ENCODE measurements at places on chromosomes 4 and X.

GRCh38 chr4:54543088-54543795 lies 114.5 kb upstream of the KIT start:
- no peak for DNase-seq

DNA sequence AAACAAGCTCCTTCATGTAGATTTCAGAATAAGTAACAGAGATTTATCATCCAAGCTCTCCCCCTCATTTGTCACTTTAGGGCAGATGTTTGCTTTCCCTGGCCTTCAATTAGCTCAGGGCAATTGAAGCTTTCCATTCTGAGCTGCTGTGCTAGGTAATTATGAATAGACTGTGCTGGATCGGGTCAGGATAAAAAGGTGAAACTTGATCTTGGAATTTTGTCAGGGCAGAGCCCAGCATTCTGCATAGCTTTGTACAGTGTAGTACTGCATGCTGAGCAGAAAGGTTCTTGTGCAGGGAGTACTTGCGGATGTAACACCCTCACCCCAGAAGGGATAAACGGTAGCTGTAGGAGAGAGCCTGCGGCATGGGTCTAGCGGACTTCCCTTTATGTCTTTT lies 64.0 kb upstream of the CLDN34 start:
- no peak for DNase-seq

- no peak for DNase-seq
Observed at GRCh38 chr4:108941904-108942430, 179.1 kb upstream of the ETNPPL start.

DNA sequence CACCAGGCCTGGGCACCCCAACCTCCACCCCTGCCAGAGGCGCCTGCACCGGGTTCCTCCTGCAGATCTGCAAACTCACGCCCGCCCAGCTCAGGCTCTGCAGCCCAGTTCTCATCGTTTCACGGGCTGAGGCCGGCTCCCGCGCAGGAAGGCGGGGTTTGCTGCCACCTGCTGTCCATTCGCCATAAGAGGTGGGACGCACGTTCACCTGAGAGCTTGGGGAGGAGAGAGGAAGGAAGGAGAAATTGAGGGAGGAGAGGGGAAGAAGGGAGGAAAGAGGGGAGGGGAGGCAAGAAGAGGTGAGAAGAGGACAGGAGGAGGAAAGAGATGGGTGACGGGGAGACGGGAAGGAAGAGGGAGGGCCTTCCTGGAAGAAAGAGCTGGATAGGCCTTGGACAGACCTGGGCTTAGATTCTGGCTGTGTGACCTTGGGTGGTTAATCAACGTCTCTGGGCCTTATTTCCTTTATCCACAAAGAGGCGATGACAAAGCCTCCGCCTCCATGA lies 114.5 kb downstream of the ADRA2C start:
- peak; percentile 51 for DNase-seq

DNA sequence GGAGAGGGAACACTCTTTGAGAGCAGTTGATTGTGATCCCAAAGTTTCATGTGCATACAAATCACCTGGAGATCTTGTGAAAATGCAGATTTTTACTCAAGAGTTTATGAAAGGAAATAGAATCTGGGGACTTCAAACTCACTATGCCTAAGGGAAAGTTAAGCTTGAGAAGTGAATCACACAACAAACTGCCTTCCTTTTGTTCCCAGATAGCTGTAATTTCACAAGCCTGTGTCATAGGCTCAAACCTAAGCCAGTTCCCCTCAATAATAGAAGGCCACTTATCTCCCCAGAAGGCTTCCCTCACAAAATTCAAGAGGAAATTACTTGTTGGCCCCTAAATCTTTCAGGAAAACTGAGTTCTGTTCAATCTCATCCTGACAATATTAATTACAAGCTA lies 132.8 kb upstream of the MAGEB16 start:
- no peak for DNase-seq

- no peak for DNase-seq
Observed at GRCh38 chr4:624705-625590, at the start of gene PDE6B. Gene PDE6B (plus strand): TSS chr4:625573. CDS start chr4:625627, 54 bp downstream.

DNA sequence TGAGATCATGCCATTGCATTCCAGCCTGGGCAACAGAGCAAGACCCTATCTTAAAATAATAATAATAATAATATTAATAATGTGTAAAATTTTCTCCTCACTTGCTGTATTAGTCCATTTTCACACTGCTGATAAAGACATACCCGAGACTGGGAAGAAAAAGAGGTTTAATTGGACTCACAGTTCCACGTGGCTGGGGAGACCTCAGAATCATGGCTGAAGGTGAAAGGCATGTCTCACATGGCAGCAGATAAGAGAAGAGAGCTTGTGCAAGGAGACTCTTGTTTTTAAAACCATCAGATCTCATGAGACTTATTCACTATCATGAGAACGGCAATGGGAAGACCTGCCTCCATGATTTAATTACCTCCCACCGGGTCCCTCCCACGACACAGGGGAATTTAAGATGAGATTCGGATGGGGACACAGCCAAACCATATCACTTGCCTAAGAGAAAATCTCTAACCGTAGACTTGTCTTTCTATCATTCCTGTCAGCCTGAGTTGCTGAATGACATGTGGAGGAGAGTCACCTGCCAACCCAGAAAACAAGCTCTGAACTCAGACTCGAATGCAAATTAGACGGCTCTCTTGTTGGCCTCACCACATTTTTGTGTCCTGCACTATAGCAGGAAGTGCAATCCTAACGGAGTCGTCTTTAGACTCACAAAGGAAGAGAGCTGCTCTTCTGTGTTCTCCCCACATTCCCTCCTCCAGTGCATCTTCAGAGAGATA lies 51.9 kb upstream of the DCTD start:
- no peak for DNase-seq

- DNase-seq: no peak
Observed at GRCh38 chrX:38110231-38110630, 103.9 kb downstream of the SYTL5 start.

DNA sequence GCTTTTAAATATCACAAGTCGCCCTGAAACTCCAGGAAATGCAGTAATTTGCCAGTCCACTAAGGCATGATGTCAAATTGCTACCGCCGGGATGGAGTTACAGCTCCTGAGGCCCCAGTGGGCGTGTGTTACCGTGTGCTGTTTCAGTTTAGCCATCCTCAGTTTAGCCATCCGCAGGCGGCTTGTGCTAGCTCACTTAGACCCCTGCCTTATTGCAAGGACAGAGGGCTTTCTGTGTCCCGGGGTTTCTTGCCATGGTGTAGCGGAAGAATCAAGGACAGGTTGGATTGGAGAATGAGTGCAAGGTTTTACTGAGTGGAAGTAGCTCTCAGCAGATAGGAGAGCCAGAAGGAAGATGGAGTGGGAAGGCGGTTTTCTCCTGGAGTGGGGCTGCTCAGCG lies 33.8 kb upstream of the LRBA start:
- DNase-seq: no peak

DNA sequence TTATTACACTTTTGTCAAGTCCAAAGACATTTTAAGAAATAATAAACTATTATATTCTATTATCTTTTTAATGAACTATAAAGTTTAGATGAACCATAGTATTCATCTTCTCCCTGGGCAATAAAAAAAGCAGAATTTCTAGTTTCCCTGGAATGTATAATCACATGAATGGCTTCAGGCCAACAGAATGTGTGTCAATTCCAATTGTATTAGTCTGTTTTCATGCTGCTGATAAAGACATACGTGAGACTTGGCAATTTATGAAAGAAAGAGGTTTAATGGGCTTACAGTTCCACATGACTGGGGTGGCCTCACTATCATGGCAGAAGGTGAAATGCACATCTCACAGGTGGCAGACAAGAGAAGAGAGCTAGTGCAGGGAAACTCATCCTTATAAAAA lies 70.7 kb upstream of the ANXA10 start:
- DNase-seq: no peak

- DNase-seq: no peak
Observed at GRCh38 chr4:6892190-6892908, 17.3 kb upstream of the TBC1D14 start.

GRCh38 chr4:40890764-40891163 lies 141.0 kb downstream of the NSUN7 start:
- no peak for DNase-seq

- no peak for DNase-seq
Observed at GRCh38 chrX:23694606-23695005, 27.3 kb downstream of the PRDX4 start.

GRCh38 chrX:29662101-29662500 lies 553.3 kb upstream of the MAGEB2 start:
- no peak for DNase-seq

GRCh38 chrX:70432936-70433847 lies 10.1 kb downstream of the GDPD2 start:
- no peak for DNase-seq

- DNase-seq: no peak
Observed at GRCh38 chrX:115939636-115940160, 230.8 kb upstream of the AGTR2 start.

DNA sequence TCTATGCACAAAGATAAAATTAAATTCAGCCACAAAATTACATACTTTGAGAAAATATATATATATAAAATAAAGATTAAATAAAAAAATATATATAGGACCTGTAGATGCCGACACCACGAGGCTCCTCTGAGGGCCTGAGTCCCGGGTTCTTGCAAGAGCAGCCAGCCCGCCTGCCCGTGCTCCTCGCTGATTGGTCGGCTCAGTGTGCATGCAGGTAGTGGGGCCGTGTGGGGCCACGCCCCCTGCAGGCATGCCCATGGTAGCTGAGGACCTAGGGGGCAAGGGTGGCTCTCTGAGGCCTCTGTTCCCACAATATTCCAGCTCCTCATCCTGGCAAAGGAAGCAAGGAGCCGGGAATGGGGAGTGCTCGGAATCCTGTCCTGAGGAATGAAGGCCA lies 80.5 kb upstream of the AMELX start:
- DNase-seq: no peak

DNA sequence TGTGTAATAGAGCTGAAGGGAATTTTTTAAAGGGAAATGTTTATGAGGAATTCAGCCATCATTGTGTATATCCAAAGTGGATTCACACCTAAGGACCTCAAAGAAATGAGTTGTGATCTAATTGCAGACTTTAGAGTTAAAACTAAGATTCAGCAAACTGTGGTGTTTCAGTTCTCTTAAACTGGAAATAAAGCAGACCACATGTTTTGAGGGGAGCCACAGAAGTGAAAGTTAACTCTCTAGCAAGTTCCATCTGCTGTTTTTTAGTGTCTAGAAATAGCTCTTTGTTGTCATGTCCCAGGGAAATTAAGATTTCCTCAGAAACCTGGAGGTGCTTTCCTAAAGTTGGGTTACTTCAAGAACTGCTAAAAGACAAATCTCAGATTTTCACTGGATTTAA lies 97.3 kb upstream of the DDX3X start:
- DNase-seq: no peak

GRCh38 chr4:39881789-39882188 lies 95.9 kb downstream of the PDS5A start:
- no peak for DNase-seq

DNA sequence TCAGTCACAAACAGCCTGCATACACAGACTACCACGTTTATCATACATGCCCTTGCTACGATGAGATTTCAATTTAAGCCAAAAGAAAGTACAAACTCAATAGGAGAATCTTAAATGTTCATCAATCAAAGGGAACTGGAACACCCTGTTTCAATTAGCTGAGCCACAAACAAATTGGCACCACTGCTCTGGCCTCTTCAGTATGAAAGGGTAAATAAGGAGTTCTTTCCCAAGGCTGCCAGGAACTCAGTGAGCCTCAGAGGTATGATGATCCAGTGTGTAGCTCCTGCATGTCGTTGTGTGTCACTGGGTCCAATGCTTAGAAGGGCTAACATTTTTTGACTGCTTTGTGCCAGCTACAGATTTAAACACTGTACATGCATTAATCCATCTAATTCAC lies 5.4 kb downstream of the RNF150 start:
- DNase-seq: no peak

- no peak for DNase-seq
Observed at GRCh38 chr4:154004016-154004415, 215.1 kb upstream of the SFRP2 start.

DNA sequence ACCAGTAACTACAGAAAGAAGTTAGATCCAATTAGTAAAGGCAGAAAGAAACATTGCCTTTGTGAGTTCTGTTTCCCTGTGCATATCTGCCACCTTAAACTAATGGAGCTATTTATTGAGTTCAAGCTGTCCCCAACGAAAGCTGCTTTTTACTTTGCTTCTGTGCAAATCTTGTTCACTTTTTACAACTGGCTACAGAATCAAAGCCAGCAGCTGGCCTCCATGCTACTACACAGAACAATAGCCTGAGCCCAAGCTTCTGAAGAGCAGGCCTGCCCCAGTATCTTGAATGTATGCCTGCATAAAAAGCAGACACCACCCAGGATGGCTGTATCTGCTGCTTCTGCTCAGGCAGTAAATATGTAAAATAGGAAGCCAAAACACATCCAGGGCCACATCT lies 28.1 kb downstream of the ANK2 start:
- DNase-seq: no peak

DNA sequence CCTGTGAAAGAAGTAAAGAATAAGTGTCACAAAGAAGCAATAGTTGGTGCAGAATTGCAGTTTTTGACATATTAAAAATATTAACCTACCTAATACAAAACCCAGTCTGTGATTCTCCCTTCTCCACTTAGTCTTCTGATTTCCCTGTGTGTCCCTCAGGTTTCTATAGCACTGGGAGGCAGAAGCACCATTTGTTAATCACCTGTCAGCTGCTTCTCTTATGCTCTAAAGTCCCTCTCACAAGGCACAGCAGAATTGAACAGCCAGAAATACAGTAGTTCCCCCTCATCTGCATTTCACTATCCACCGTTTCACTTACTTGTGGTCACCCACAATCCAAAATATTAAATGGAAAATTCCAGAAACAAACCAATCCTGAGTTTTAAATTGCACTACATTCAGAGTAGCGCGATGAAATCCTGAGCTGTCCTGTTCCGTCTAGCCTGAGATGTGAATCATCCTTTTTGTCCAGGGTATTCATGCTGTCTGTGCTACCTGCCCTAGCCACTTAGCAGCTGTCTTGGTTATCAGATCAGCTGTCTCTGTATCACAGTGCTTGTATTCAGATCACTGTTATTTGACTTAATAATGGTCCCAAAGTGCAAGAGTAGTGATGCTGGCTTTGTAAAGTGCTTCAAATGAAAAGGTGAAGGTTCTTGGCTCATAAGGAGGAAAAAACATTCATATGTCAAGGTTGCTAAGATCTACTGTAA lies 984.1 kb upstream of the GRID2 start:
- DNase-seq: no peak

GRCh38 chrX:21738210-21738949 lies 19.5 kb downstream of the SMPX start:
- no peak for DNase-seq

DNA sequence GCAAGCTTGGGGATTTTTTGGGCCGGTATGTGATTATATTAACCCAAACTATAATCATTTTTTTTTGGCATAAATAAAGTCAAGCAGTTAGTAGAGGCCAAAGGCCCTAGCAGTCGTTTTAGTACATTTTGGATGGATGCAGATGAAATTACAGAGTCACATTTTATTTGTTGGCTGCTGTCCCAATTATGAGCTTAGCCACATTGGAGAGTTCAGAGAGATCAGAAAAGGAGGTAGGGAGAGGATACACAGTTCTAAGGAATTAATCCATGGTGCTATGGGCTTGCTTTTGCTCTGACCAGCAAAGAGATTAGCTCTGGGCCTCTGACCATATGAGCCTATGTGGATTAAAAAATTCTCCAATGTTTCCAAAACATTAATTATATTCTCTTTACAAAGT lies 395.1 kb downstream of the RAPGEF2 start:
- no peak for DNase-seq

GRCh38 chr4:104818579-104818978 lies 323.9 kb upstream of the CXXC4 start:
- no peak for DNase-seq
